ENCODE measurements at places on chromosomes 13 and 19. TPM values are rescaled to one million over a fixed set of nuclear protein-coding genes. Genes with fewer than 3 reads are reported as not detected.

DNA sequence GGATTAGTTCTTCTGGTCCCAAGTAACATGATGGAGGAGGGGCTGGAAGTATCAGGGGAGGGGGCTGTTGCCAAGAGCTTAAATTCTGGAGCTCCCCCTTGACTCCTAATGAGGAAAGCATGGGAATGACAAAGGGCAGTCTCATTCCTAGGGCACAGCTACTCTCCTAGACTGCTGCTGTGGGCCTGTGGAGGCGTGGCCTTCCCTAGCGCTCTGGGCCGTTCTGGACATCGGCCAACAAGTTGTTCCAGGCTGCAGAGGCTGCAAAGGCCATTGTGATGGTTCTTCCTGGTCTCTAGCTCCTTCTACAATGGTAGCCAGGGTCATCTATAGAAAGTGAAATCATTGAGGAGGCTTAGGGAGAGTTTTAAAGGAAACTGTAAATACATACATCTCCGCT lies 916.6 kb downstream of the DIAPH3 start:
- DNase-seq, result peak; percentile 35

DNA sequence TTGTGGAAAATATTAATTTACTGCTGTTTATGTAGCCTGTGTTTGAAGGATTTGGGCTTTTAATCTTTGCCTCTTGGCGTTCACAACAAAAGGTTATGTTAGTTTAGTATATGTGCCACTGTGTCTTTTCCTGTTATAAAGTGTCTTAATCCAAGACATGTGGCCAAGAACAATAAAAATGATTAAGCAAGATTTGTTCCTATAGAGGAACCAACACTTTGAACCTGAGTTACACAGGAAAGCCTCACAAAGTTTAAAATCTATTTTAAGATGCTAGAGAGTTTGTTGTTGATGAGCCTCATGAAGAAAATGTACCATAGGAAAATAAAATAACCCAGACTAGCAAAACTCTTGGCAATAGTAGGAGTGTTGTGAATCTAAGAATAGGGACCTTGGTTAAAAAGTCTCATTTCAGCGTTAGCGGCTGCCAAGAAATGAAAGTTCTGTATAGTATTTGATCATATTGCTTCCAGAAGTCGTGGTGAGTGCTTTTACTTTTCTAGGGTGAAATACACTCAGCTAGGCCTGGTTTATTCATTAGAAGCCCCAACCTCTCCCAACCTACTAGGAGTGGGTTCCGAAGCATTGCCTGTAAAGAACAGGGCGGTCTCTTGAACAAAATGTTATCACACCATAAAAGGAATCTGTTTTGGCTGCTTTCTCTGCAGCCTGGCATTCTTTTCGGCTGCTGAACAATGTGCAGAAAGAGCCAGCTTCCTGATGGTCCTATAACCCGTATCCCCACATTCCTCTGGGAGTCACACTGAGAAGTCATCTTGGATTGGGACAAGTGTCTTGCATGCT lies 102.6 kb downstream of the LRCH1 start:
- peak; percentile 65 for DNase-seq

DNA sequence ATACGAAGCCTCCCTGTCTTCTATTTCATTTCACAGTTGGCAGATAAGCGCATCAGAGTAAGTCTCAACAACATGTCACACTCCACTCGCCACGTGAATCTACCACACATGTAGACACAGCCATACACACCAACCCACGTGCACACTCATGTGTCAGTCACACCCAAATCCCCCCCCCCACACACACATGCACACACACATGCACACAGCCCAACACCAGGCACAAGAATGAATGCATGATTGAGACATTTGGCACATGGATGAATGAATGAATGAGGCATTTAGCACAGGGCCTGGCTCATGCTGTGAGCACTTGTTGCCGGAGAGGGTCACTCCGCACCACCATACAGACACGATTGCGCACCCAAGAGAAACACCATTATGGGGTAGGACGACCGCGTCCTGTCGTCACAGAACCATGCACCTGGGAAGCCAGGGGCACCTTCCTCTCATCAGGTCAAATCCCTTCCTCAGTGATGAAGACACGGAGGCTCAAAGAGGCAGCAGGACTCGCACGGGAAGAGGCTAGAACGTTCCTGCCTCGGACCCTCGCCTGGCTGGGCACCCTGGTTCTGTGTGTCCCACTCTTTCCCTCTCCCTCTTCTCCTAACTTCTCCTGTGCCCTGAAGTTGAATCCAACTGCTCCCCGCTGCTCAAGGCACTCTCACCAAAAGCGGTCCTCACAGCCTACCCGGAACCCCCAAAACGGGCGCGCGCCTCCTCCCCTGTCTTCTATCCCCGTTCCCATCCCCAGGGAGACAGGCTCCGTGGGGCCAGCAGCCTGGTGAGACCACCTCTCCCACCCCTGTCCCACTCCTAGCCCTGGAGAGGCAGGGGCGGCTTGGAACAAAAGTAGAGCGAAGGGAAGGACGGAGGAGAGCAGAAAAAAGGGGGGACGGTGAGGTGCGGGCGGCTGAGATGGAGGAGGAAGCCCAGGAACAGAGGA lies 1.3 kb downstream of the MEIS3 start:
- no peak for DNase-seq

DNA sequence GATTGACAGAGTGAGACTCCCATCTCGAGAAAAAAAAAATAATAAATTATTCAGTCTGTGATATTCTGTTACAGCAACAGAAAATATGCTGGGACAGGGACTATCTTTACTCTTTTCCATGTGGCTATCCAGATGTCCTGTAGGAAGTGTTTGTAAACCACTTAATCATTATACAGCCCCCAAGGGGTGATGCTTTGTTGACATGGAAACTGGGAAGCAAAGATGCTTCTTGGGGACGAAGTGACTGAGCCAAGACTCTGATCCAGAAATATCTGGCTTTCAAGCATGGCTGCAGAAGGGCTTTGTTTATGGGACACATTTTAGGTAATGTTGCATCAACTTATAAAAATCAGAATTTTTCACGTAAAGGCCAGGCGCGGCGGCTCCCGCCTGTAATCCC lies 5.4 kb downstream of the ZNF8 start:
- DNase-seq, result no peak

Gene RNF6
- total RNA-seq, result 86.7 TPM

Gene FGF22
- total RNA-seq, result not detected

Gene ICAM5
- 4.7 TPM for total RNA-seq
